ENCODE measurements at places on chromosomes 7 and 10. TPM values are rescaled to one million over a fixed set of nuclear protein-coding genes. Genes with fewer than 3 reads are reported as not detected.

- no peak for DNase-seq
Observed at GRCh38 chr10:75029857-75030256, 81.6 kb upstream of the SAMD8 start.

- DNase-seq, result peak; percentile 67
Observed at GRCh38 chr10:126570621-126571602, 99.6 kb downstream of the C10orf90 start.

DNA sequence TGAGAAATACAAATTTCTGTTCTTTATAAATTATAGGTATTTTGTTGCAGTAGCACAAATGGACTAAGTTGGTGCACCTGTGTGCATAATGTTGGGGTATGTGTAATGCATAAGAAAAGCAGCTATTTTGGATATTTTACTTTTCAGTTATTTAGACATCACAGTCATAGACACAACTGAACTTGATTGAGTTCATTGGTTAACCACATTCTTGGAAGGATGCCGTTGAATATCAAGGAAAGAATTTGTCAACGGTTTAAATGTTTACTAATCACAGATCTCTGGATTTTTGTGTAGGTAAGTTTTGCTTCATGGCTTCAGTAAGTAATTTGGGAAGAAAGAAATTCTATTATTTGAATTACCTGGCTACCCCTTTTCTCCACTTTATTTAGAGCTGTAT, 4.1 kb downstream of the OTUD1 start:
- peak; percentile 63 for DNase-seq

DNA sequence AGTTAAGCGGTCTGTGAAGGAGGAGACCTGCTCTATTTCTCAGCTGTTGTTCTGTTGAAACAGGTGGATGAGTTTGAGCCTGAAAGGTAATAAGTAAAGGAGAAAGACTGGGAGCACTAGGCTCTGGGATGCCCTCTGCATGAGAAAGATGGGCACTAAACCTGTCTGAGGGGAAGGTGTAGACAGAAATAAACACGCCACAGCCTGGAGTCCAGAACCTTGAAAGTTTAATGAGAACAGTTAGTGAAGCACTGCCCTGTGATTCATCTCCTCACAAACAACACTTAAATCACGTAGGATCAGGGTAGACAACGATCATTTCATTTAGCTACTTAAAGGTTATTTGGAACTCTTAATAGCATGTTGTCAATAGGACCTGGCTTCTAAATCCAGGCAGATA, 193.1 kb downstream of the PHTF2 start:
- DNase-seq, result no peak

BHLHA15 gene
- total RNA-seq, result not detected

BICC1 gene
- total RNA-seq, result 86.8 TPM

FAM25A gene
- total RNA-seq, result not detected
